Thoracic aorta (tissue), 2 donors: ENCODE measurements at places on chromosomes 5 and 9.
A peak's percentile ranks its signal among the peaks of the same experiment; 100 is the strongest.

GRCh38 chr9:135032868-135033460 lies 54.5 kb upstream of the OLFM1 start:
- no peaks in the 10 kb centered on the region for H3K36me3 ChIP-seq
- no peak overlapping the region for H3K27ac ChIP-seq
- no peak overlapping the region for H3K4me3 ChIP-seq
- no peaks in the 10 kb centered on the region for H3K4me1 ChIP-seq

DNA sequence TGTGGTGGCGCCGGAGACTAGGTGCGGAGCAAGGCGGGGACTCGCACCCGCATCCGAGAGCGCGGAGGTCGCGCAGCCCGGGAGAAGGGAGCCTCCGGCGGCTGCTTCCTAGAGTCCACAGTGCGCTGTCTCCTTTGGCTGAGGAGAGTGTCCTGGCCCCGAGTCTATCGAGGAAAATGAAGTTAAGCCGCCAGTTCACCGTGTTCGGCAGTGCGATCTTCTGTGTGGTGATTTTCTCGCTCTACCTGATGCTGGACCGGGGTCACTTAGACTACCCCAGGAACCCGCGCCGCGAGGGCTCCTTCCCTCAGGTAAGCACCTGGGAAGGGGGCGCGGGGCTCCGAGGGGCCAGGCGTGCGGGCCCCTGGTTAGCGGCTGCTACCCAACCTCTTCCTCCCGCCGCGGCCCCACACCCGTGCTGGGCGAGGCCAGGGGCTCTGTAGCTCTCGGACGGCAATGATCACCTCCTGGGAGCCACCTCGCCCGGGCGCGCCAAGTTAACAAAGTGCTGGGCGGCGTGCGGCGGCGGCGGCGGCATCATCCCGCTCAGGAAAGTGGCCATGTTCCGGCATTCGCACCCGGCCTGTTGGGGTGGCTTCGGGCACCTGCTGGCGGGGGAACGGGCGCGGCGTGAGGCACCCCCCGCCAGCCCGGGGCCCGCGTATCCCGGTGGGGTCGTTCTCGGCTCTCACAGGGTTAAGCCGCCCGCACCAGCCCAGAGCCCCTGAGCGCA lies 681 bp downstream of the MAN2A1 start:
- no peaks in the 10 kb centered on the region for H3K27me3 ChIP-seq
- peaks cover 32% of the 10 kb centered on the region for H3K4me1 ChIP-seq
- no peaks in the 10 kb centered on the region for H3K36me3 ChIP-seq
- H3K27ac ChIP-seq, result peak overlapping the region; percentile 98

- H3K36me3 ChIP-seq, result peaks cover 11% of the 10 kb centered on the region
- DNase-seq, result no peak
- no peaks in the 10 kb centered on the region for H3K4me1 ChIP-seq
- H3K27ac ChIP-seq, result no peak overlapping the region
- no peaks in the 10 kb centered on the region for H3K27me3 ChIP-seq
These were observed 15.3 kb downstream of the MVB12B start for GRCh38 chr9:126341902-126342301.

DNA sequence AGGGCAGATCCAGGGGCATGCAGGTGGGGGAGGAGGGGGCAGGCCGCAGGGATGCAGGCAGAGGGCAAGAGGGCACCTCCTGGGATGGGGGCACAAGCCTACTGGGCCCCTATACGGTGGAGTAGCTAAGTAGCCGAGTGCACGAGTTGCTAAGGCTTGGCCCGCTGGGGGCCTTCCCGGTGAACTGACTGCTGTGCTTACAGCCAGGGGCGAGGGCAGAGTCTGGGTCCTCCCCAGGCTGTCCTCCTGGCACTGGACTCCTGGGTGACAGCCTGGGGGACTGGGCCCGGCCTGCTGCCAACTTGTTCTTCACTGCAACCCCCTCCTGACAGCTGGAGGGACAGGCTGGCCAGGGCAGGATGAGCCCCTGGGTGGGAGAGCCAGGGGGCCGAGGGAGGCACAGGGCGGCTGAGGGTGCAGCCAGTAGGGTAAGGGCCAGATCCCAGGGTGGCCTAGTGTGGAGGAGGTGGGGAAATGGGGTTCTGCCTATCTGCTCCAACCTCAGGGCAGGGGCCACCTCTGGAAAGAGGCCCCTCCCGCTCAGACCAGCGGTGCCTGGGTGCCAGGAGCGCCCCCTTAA lies 1.7 kb upstream of the EGFL7 start:
- H3K36me3 ChIP-seq, result no peaks in the 10 kb centered on the region
- peaks cover 8% of the 10 kb centered on the region for H3K4me1 ChIP-seq
- no peak overlapping the region for H3K27ac ChIP-seq

- no peaks in the 10 kb centered on the region for H3K36me3 ChIP-seq
- no peak for DNase-seq
- peaks cover 34% of the 10 kb centered on the region for H3K4me1 ChIP-seq
- no peak overlapping the region for H3K4me3 ChIP-seq
- H3K27ac ChIP-seq, result no peak overlapping the region
- H3K27me3 ChIP-seq, result no peaks in the 10 kb centered on the region
These were observed 9.9 kb downstream of the SLC25A25 start for GRCh38 chr9:128077847-128078503.

DNA sequence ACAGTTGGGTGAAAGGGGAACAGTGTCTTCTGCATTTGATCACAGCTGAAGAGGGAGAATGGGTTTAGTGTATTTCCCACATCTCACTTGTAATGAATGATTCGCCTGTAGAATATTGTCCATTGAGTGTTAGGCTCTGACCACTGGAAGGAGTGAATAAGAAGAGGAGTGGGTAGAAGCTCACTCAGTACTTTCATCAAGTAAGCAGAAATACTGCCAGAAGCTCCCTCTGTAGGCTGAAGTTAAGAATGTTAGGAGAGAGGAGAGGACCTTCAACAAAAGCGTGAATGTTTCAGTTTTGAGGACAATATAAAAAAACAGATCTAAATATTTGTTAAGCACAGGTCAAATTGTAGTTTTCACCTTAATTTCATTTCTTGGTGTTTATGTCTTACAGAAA lies 27.5 kb downstream of the FSD1L start:
- no peak overlapping the region for H3K4me3 ChIP-seq
- DNase-seq, result no peak
- no peaks in the 10 kb centered on the region for H3K27me3 ChIP-seq
- no peaks in the 10 kb centered on the region for H3K36me3 ChIP-seq
